ENCODE measurements at places on chromosomes 7 and 10.
A peak's percentile ranks its signal among the peaks of the same experiment; 100 is the strongest.

DNA sequence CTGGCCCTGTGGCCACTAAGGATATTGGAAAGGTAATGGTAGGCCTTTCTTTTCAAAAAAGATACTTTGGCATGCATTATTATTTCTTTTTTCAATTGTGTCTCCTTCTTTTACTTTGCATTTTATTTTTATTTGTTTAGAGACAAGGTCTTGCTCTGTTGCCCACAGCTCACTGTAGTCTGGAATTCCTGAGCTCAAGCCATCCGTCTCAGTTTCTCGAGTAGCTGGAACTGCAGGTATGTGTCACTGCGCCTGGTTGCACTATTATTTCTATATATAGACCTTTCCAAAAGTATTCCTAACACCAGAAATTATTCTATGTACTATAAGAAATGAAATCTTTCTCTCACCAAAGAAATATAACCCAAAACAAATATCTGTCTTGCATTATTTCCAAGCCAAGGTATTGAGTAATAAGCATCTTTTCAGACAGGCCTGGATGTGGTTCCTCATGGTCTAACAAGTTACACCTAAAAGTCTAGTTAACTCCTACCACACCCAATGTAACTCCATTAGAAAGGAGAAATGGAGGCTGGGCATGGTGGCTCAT lies 500.8 kb upstream of the ANKRD30A start:
- DNase-seq: no peak

GRCh38 chr7:44052771-44053365 lies 8.4 kb downstream of the DBNL start:
- DNase-seq: no peak

DNA sequence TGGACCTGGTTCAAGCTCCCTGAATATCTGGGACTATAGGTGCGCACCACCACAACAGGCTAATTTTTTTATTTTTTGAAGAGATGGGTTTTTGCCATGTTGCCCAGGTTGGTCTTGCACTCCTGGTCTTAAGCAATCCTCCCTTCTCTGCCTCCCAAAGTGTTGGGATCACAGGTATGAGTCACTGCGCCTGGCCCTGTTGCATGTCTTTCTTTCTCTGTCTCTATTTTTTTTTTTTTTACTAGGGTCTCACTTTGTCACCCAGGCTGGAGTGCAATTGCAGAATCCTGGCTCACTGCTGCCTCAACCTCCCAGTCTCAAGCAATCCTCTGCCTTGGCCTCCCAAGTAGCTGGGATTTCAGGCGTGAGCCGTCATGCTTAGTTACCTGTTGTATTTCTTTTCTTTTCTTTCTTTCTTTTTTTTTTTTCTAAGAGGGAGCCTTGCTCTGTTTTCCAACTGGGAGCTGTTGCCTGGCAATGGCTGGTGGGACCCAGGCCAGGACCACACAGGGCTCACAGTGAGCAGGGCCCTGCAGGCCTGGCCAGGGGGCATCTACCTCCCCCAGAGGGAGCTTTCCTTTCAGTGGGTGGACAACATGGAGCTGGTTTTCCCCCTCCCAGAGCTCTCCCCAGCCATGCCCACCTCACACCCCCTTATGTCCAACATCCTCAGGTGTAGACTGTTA lies 6.0 kb downstream of the MYL7 start:
- no peak for DNase-seq

DNA sequence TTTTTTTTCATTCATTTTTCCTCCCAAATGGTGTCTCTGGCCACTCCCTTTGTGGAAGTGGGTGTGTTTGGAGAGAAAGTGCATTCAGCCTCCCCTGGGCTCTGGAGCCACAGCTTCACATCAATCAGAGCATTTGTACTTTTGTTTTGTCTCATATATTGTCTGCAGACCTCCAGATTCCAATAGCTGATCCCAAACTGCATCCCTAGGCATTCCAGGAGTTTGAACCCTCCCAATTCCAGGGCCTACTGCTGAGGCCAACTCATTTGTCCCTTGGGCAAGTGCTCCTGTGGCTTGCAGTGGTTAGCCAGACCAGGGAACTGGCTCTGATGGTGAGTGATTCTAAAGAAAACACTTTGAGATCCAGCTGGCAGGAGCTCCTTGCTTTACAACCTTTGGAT lies 163.3 kb downstream of the IPMK start:
- no peak for DNase-seq

GRCh38 chr7:37211097-37211880 lies 237.4 kb downstream of the ELMO1 start:
- peak; percentile 68 for DNase-seq

GRCh38 chr7:84193747-84194146 lies 842 bp downstream of the SEMA3A start:
- DNase-seq: no peak

GRCh38 chr10:57818522-57818921 lies 449.2 kb downstream of the IPMK start:
- no peak for DNase-seq

- no peak for DNase-seq
Observed at GRCh38 chr10:33993917-33994316, 659.5 kb upstream of the NRP1 start.

DNA sequence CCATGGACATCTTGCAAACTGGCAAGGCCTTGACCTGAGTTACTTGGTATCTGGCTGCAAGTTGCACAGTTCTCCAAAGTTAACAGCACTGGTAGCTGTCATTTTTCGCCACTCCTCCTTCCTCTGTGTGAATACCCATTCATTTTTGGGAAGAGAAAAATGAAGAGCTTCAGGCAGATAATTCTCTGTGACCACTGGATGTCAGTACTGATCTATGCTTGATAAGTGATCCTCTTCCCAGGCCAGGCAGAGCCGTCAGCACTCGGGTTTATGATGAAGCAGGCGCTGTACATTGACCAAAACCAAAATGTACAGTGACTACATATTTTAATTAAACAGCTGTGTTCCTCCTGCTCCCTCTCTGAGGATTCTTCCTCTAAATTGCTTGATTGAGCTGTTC lies 55.9 kb upstream of the PDZD8 start:
- DNase-seq: no peak

DNA sequence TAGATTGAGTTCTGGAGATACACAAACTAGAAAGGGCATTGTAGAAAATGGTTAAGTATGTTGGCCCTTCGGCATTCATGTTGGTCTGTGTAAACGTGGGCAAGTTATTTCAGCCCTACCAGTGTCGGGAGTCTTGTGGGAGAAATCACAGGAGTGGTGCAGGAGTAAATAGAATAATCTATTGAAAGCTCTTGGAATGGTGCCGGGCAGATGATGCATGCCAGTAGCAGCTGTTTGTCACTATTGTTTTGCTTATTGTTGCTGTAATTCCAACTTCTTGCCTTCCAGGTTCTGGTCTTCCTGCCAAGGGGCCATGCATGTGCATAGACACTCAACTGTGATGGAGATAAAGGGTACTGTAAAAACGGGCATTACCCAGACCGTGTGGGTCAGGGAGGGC lies 259.4 kb downstream of the CAMK1D start:
- DNase-seq: no peak

DNA sequence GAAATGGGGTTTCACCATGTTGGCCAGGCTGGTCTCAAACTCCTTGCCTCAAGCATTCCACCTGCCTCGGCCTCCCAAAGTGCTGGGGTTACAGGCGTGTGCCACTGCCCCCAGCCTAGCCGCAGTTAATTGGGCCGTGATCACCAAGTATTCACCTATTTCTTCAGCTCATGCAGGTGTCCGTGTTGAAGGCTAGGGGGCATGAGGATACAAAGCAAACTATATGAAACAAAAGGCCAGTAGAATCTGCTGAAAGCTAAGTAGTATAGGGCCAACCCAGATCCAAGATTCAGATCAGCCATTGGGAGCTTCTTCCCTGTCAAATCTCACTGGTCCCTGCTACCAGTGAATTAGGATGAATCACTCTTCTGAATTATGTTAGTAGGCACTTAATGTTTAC lies 73.4 kb downstream of the LRRC4 start:
- no peak for DNase-seq

DNA sequence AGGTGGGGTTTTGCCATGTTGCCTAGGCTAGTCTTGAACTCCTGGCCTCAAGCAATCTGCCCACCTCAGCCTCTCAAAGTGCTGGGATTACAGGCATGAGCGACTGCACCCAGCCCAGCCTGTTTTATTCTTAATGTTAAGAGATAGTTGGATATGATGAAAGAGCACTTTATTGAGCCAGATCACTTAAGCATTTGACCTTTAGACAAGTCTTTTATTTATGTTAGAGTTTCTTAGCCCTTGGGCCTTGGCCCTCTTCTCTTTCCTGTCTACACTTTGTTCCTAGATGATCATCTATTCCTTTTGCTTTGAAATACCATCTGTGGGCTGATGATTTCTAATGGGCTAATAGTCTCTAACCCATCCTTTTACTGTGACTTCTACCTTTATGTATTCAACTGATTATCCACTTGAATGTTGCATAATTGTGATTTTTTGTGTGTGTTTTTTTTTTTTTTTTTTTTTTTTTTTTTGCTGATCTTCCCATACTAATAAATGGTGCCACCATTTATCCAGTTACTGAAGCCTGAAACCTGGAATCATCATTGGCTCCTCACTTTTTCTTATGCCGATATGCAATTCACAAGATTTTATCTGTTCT lies 34.8 kb downstream of the BTRC start:
- no peak for DNase-seq

DNA sequence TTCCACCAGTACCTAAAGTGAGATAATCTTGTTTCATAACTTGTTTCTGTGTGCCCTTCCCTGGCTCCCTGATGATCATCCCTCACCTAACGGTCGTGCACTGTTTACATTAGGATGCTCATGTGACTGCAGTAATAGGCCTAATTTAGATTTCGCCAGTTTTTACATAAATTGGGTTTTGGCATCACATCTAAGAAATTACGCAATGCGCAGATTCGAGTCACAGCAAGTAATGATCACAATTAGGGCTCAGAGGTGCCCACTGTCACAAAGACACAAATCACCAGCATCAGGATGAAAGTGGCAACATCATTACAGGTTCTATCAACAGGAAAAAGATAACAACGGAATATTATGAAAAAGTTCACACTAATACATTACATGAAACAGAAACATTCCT lies 94.7 kb downstream of the LARP4B start:
- no peak for DNase-seq

GRCh38 chr10:21751341-21752310 lies 217.6 kb downstream of the MLLT10 start:
- no peak for DNase-seq
